ENCODE measurements at places on chromosomes 6 and 20. TPM values are rescaled to one million over a fixed set of nuclear protein-coding genes. Genes with fewer than 3 reads are reported as not detected.

NR2E1 gene
- total RNA-seq: not detected

NT5E gene
- total RNA-seq: 315 TPM

LGSN gene
- total RNA-seq: not detected

CTSA gene
- 101 TPM for total RNA-seq

SLCO4A1 gene
- 0.89 TPM for total RNA-seq

DACT2 gene
- total RNA-seq: not detected

TCP11 gene
- total RNA-seq: 2.3 TPM
